Activated CD4-positive, alpha-beta T cell treated with anti-CD3 and anti-CD28 coated beads, Interleukin-2, amount 50 U/mL, for 16 hours (primary cell): ENCODE measurements at places on chromosomes 7 and 10.

DNA sequence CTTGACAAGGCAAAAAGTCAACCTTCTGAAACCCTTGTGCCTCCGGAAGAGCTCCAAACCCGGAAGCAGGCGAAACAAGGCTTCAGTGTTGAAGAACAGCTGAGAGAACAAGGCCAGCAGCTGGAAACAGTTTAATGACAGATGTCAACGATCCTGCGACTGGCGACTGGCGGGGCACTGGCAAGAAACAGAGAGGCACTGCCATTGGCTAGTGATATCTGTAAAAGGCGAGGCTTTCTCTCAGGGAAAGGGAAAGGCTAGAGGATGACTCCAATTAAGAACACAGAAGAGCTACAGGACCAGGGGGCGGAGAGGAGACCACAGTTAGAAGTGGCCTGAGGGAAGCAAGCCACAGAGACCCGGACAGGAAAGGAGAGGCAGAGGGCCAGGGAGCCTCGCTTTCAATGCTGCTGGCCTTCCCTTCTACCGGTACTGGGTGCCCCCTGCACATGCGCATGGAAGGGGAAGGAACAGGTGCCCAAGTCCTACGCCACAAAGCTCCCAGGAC, 19.4 kb downstream of the ITGB1 start:
- DNase-seq: no peak

DNA sequence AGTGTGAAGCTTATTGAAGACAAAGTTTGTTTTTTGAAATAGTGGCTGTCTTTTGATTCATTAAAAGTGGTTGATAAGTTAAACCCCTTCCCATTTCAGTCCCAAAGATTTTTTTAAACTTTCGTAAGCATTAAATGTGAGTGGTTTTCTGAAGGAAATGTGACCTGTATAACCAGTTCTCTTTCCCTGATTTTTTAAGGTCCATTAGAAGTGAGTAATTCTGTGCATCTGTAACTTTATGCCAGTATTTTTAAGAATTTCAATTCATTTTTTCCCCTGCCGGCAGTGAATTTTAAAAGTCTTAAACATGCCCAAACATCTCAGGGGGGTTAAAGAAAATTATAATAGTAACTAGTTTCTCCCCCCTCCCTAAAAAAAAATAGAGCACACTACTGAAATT, 254.6 kb upstream of the SP8 start:
- DNase-seq: no peak

- DNase-seq: peak; percentile 21
Measured at GRCh38 chr10:22437620-22438588, 92.6 kb downstream of the SPAG6 start.

DNA sequence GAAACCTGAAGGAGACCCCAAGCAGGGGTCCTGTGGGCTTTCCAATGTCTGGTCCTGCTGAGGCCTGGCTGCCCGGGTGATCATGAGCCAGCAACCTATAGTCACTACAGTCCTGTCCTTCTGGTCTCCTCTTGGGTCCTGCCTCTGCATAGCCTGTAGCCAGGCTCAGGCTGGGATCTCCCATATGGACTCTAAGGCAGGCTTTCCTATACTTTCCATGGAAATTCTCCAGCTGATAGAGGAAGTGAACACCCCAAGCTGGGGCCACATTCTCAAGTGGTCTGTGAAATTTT, 26.4 kb downstream of the ANXA8 start:
- DNase-seq: no peak

DNA sequence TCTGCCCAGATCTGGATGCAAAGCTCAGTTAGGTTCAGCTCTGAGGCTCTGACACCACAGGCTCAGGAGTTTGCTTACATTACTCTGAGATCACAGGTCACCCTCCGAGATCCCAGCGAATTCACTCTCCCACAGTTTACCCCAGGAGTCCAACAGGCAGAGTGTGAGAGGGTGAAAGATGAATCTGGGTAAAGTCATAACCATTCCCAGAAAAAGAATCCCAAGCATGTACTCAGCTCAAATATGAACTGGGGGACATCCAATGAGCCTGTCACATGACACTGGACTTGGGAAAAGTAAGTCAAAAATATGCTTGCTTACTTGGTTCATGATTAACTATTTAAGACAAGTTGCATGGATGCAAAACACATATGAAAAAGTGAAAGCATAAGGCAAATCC, 110.3 kb upstream of the ARID5B start:
- DNase-seq: no peak

DNA sequence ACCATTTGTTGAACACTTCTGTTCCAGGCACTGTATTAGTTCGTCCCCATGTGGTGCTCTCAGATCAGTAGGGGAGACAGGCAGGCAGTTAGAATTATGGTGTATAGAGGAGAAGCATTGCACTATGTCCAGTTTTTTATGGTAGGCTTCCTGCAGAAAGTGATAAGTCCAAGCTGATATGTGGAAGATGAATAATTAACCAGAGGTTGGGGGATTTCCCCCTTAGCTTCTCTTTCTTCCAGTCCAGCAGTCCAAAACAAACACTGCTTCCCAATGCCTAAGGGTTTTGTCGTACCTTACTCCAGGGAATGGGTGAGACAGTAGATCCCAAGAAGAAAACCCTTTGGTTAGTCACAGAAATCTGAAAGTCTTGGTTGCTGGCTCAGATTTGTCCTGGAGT, 19.2 kb downstream of the HIF1AN start:
- no peak for DNase-seq

- DNase-seq: no peak
Measured at GRCh38 chr7:27527348-27527714, 135.4 kb downstream of the HIBADH start.
